ENCODE measurements at places on chromosomes 2 and 18. TPM values are rescaled to one million over a fixed set of nuclear protein-coding genes. Genes with fewer than 3 reads are reported as not detected.

DAW1 gene
- polyA plus RNA-seq = 0.79 TPM

FASTKD2 gene
- 33.9 TPM for polyA plus RNA-seq

- no peak for DNase-seq
Measured at GRCh38 chr18:79173742-79174141, 104.5 kb downstream of the ATP9B start.

- no peak for DNase-seq
Measured at GRCh38 chr2:73759285-73759764, 20.6 kb downstream of the DUSP11 start.

DNA sequence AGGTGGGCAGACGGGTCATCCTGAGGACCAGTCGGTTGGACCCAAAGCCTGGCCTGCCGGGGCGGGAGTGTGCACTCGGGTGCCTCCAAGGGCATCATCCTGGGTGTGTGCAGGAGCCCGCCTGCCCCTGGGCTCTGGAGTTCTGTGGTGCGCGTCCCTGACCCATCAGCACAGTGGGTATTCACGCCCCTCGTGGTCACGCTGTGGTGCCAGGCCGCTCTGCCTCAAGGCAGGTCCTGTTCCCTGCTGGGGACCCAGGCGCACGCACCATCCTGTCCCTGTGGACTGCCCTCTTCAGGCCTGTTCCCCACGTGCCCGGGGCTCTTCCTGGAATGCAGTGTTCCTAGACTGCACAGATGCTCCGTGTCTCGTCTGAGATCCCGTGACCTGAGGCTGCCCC, 14.3 kb upstream of the D2HGDH start:
- no peak for DNase-seq

DNA sequence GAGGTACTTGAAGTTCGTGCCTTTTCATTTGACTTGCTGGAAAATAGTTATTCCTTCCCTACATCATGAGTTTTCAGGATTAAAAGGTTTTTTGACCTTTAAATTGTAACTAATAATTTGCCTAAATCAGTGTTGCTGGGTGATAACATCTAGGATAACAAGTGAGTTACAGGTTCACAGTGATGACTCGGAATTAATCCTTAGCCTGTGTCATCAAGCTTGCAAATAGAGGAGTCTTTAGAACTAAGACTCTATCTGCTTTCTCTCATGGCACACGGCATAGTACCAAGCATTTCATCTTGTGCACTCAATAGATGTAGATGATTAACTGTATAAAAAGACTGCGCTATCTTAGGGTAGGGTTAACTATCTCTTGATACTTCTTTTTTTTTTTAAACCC, 79.5 kb downstream of the CAMKMT start:
- no peak for DNase-seq

- no peak for DNase-seq
Measured at GRCh38 chr2:209938906-209939305, 63.5 kb upstream of the RPE start.

- DNase-seq = peak; percentile 67
Measured at GRCh38 chr2:231710799-231711676, 2.7 kb downstream of the PTMA start.

DLX2 gene
- 1.1 TPM for polyA plus RNA-seq

- DNase-seq = no peak
Measured at GRCh38 chr2:165889798-165890197, 63.8 kb downstream of the TTC21B start.

CNTNAP5 gene
- polyA plus RNA-seq = 2.2 TPM

- no peak for DNase-seq
Measured at GRCh38 chr2:124566518-124566970, 541.5 kb downstream of the CNTNAP5 start.

GRCh38 chr18:4640349-4641012, 185.4 kb upstream of the DLGAP1 start:
- no peak for DNase-seq

DNA sequence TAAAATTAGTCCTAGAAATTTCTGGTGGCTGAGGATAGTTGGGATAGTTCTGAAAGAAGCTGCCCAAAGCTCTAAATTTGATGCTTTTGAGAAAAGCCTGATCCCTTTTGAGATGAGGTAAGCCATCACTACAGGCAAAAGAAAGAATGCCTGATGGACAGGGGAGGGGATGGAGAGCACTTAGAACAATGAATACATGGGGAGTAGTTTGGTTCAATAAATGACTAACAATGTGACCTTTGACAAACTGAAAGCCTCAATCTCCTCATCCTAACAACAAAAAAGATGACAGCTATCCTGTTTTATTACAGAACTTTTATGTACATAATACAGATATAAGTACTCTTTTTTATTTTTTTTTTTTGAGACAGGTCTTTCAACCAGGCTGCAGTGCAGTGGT, 42.7 kb downstream of the GFPT1 start:
- no peak for DNase-seq

GRCh38 chr2:130258356-130258755, 60.1 kb upstream of the TUBA3E start:
- no peak for DNase-seq

- peak; percentile 48 for DNase-seq
Measured at GRCh38 chr2:102806250-102806837, 44.5 kb downstream of the TMEM182 start.

GRCh38 chr2:33509908-33510585, 33.6 kb downstream of the RASGRP3 start:
- DNase-seq = no peak

- no peak for DNase-seq
Measured at GRCh38 chr2:136658201-136658600, 107.1 kb upstream of the THSD7B start.

- DNase-seq = no peak
Measured at GRCh38 chr2:207528980-207529329, 807 bp upstream of the CREB1 start.

DNA sequence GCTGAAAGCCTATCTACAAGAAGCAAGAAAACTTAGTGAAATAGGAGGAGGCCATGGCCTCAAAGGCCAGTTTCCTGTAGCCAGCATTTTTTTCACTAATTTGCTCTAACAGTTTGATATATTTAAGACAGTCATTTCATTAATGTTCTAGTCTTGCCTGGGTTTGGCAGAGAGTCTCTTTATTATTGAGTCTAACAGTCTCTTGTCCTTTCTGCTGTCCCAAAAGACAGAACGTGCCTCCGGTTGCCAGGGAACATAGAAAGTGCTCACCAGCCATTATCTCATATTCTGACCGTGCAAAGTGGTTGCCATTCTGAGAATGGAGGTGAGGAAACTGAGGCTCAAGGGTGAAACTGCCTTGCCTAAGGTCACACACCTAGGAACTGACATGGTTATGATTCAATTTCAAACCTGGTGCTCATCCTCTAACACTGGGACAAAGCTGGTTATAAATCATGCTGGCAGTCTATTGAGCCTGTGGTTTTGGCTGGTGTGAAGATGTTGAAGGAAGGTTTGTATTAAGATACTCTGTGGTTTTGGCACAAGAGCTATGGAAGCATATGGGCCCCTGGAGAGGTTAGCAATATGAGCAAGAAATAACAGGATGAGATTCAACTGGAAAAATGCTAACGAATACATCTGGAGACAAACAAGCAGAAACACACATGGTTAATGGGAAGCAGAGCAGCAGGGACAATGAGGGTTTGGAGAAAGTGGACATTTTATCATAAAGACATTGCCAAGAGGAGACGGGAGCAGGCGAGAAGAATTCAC, 903.3 kb upstream of the KLHL29 start:
- no peak for DNase-seq

GRCh38 chr2:69358914-69359313, 28.1 kb downstream of the GFPT1 start:
- DNase-seq = no peak

PDE11A gene
- polyA plus RNA-seq = 1.5 TPM

DNA sequence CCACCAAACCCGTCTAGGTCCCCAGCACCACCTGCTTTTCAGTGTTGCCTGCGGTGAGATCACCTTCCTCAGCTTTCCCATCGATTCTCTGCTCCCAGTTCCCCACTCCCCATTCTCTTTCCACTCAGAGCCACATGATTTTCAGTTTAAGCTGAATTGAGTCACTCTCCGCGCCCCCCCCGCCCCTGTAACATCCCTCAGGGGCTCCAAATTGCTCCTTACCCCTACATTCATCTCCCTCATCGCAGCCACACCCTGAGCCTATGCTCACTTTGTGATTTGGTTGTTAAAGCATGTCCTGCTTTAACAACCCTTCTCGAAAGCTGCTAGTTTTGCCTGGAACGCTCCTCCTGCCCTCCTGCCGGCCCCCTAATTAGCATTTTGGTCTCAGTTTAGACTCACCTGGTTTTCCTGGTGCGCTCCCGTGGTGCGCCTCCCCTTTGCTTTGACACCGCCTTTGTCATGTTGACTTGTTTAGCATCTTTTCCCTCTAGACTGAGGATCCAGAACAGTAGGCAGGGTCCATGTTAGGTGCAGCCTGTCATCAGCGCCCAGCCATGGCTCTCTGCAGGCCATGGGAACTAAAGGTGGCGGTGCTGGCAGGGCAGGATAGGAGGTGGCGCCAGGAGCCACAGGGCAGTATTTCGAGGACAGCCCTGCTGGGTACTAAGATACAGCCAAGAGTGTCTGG, 60.8 kb downstream of the ST3GAL5 start:
- no peak for DNase-seq

All from large intestine (tissue), 12 donors.